OCI-M1 (cell line): ENCODE measurements at places on chromosomes 7 and 10.

DNA sequence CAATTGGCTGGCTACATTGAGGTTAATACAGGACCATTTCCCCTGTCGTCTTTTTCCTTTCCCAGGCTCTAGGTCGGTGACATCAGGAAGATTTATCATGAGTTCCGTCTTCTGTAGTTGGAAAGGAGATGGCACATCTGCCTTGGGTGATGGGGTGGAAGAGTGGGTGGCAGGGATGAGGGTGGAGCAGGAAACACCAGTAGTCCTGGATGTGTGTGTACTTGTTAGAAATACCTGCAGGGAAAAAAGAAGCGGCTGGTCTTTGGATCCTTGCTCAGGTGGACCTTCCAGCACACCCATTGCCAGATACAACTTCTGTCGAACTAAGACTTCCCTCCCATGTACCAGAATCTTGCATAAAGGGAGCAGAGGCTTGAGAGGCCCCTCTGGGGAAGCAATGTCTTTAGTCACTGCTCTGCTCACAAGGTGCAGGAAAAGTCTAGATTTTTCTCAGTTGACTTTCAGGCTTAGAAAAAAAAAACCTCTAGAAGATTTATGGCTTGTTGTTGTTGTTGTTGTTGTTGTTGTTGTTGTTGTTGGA, 516.8 kb upstream of the GALNT17 start:
- DNase-seq: no peak

- no peak for DNase-seq
Measured at GRCh38 chr7:26334166-26334859, 42.7 kb downstream of the SNX10 start.

DNA sequence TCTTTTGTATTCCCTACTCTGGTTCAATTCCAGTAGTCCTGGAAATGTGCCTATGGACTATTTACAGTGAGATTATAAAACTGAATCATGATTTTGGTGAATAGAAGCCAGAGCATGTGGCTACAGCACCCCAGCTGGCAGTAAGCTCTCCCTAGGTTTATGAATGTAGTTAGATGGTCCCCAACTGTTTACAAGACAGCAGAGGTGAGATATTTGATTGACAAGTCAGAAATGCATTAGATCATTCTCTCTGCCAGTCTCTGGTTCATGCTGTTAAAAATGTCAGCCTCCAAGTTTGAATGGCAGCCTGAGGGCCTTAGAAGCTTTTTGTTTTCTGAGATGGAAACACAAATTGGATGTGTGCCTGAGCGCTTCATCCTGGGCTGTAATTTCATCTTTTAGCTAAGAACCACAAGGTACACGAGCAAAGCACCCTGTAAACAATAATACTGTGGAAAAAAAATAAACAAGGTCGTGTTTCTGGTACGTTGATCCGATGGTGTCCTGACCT, 85.0 kb downstream of the BTRC start:
- DNase-seq: no peak

DNA sequence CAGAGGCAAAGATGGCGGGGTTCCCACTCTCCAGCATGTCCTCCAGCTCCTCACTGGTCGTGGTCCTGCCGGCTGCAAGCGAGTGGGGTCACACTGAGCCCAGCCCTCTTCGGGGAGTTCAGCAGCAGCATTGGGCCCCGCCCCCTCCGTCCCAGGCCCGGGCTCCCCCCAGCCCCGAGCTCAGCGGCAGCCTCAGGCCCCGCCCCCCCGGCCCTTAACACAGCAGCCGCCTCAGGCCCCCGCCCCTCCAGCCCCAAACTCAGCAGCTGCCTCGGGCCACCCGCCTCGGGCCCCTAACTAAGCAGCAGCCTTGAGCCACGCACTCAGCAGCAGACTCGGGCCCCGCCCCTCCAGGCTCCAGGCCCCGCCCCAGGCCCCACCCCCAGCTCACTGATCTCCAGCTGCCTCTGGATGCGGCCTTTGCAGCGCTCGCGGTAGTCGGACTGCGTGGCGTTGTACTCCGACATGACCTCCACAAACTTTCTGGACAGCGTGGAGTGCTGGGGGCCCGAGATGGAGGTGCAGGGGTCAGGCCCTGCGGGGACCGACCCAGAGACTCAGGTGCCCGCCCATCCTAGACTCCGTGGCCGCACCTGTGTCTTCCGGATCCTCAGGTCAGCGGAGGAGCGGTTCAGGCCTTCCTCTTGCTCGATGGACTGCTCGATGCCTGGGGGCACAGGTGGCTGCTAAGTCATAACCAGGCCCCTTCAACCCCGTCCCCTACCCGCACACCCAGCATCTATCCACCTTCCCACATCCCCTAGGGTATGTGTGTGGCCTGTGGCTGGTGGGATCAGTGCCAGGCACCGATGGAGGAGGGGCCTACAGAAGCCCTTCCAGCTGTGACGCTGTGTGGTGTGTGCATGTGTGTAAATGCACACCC, 15.5 kb downstream of the STX1A start:
- DNase-seq: no peak

DNA sequence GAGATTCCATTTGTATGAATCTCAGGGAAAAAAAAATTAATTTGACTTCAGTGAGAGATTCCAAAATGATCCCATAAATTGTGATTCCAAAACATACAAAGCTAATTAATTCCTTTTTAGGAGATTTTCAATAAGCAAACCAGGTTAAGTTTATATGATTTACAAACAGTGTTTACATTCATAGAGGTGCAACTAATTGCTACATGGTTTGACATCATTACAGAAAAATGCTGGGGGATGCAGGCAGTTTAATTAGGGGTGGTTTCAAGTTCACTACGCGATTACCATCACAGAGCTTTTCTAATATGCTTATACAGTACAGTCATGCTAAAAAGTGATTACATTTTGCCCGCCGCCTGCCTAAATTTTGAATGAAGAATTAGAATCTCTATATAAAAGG, 143.2 kb upstream of the MGMT start:
- no peak for DNase-seq

DNA sequence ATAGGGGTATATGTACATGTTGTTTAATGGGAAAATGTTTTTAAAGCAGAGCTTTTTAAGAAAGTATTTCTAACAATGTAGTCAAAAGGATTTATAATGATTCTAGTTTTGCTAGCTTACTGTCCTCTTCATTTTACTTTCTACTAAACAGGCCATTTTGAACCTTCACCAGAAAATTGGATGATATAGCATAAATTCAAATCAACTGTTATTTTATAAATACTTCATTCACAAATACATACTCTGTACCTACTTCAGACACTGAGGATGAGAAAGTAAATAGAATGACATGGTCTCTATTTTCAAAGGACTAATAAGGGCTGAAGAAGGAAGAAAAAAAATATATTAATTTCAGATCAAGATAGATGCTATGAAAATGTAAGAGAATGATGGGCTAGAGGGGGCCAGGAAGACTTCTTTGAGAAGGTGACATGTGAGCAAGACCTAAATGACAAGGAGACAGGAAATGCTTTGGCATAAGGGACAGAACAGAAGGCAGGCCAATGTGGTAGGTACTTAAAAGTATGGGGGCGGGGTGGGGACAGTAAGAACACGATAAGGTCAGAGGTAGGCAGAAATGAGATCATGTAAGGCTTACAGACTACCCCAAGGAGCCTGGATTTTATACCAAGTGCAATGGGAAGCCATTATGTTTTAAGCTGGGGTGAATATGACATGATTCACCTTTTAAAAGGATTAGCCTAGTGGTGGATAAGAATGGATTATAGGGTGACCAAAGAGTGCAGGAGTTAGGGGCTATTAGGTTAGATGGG, 5.2 kb downstream of the NAMPT start:
- no peak for DNase-seq

DNA sequence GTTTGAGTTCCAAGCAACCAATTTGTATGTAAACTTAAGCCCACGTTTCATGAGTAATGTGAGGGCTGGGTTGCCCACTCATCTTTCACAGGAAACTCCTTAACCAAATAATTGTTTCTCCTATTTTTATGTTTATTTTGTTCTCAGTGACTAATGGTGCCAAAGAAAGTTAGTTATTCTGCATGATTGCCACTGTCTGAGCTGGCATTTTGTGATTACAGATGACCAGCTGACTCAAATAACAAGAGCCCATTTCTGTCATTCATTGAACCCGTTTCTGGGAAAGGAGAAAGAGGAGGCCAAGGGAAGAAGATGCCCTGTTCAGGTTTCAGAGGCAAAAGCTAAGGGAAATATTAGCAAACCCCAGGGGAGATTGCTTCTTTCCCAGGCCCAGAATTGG, 186.9 kb upstream of the MYO3A start:
- DNase-seq: no peak
